ENCODE measurements at places on chromosomes 11 and 22.

DNA sequence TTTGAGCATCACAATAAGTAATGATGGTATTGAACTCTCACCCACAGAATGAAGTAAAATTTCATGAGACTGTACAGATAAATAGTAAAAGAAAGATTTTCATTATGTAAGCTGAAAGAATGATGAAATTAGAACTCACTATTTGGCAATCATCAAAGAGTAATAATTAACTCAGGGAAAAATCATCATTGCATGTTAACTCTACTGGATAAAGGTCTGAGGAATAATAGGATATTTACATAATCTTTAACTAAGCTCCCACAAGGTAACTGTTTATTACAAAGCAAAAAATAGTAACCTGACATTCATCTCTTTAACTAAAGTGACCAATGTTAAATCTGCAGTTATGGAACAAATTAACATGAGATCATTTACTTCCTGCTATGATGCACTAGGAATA is 739.9 kb downstream of the FAM181B start:
- DNase-seq = no peak

DNA sequence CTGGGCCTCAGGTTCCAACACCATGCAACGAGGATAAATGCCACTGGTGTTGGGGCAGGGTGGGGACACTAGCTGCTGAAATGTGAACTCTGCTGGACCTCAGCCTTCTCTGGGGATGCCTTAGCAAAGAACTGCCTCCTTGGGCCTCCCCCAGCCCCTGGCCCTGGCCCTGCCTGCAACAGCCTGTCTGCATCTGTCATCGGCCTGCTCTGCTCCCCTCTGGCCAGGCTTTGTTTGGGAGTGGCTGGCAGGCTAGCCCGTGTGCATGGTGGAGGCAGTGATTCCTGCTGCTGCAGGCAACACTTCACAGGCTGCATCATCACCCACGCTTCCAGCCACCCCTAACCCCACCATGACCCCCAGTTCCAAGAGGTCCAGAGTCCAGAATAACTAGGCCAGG is 11.5 kb upstream of the MYOD1 start:
- no peak for DNase-seq

DNA sequence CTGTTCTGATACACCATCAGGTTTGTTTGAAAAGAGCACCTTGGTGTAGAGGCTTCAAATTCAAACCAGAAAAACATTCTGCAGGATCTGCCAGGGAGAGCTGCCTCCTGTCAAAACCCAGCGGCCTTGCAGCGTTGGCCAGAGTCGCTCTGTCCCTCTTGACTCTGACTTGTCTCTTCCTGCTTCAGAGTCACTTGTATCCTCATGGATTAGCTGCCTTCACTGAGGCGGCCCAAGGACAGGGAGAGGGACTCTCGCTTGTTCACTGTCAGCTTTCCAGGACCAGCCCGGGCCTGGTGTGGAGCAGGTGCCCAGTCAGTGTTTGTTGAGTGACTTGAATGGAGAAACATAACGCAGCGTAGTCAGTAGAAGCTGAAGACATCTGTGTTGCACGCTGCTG is 18.0 kb downstream of the TBC1D22A start:
- DNase-seq = no peak

GRCh38 chr11:69918231-69918937 is 99.2 kb upstream of the FGF3 start:
- DNase-seq = no peak

GRCh38 chr11:131649856-131650255 is 279.4 kb downstream of the NTM start:
- no peak for DNase-seq

GRCh38 chr22:48863965-48864528 is 963.6 kb downstream of the BRD1 start:
- no peak for DNase-seq

DNA sequence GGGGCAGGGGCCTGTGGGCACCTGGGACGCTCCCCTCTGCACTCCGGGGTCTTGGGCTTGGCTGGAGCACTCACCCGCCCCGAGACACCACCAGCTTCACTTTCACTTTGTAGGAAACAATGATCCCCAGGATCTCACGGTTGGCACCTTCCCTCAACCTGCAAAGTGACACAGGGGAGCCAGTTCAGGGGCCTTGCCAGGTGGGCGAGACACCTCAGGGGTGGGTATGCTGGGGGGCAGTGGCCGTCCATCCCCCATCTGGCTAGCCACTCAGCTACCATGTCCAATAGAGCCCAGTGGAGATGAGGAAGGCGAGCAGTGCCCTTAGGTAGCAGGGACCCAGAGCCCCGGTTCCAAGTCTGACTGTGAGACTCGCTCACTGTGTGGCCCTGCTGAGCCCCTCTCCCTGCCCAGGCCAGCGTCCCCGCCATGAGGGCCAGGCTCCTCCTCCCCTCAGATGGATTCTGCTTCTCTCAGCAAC is 32.3 kb downstream of the TPBGL start:
- no peak for DNase-seq

DNA sequence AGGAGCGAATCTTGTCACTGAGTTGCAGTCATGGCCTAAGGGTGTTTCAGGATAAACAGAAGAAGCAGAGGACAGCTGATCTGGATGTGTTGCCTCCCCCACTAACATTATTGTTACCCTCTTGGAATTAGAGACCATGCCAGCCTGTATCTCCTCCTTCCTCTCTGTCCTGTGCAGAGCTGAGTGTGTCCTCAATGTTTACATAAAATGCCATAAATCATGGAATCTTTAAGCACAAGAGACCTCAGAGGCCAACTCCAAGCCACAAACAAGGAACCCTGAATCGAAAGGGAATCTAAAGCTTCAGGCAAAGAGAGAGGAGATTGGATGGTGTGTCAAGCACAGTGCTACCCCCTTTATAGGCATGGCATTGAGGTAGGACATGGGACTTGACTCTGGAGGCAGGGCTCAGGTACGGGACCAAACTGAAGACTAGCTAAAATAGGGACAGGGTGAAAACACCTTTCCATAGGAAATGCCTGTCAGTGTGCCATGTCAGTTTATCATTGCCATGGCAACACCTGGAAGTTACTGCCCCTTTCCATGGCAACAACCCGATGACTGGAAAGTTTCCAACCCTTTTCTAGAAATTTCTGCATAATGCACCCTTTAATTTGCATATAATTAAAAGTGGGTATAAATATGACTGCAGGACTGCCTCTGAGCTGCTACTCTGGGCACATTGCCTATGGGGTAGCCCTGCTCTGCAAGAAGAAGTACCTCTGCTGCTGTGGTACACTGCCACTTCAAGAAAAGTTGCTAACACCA is 489.7 kb downstream of the MIAT start:
- no peak for DNase-seq

All from stimulated activated CD4-positive, alpha-beta T cell treated with anti-CD3 and anti-CD28 coated beads, TNF-alpha, amount 100 ng/mL, for 48 hours (primary cell).